ENCODE measurements at places on chromosomes 6 and 20.

- peak; percentile 52 for DNase-seq
Observed at GRCh38 chr20:3777716-3778629, 3.3 kb downstream of the SPEF1 start.

- peak; percentile 19 for DNase-seq
Observed at GRCh38 chr6:8130399-8130798, 28.1 kb upstream of the EEF1E1 start.

DNA sequence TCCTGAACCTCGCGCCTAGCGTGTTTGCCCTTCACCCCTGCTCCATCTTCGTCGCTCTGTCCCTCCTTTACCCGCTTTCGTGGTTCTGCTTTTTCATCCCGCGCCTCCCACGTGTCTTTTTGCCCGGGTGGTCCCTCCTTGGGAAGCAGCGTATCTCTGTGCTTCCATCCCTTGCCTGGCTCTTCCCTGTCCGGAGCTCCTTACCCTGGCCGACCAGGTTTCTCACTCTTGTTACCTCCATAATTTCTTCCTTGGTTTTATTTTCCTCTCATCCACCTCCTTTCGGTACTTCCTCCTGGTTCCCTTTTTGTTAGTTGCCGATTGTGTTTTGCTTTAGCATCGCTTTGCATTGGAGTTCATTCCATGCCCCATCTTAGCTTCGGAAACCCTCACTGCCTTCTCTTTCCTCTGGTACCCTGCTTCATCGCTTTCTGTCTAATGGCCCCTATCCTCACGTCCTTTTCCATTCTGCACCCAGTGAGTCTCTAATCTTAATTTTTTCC lies 735 bp downstream of the FAM135A start:
- DNase-seq = peak; percentile 18

GRCh38 chr6:84123186-84123585 lies 89.6 kb downstream of the MRAP2 start:
- DNase-seq = no peak
